CMK (cell line): ENCODE measurements at places on chromosomes 4 and X.

DNA sequence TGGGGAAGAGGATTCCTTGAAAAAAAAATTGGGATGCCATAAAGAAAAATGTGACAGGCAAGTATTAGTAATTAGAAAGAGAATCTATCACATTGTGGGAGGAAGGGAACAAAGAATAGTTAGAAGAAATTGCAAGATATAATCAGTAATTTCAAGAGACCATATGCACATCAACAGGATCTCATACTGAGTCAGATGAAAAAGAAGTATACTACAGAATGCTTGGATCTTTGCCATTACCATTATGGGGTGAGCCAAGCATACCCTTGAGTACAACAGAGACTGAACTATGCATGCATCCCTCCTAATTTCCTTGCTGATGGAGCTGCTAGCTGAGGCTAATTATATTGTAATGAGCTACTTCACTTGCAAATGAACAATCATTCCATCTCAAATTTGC, 287.6 kb downstream of the PAPSS1 start:
- no peak for DNase-seq

- no peak for DNase-seq
Observed at GRCh38 chr4:159206427-159206871, 103.6 kb downstream of the RAPGEF2 start.

DNA sequence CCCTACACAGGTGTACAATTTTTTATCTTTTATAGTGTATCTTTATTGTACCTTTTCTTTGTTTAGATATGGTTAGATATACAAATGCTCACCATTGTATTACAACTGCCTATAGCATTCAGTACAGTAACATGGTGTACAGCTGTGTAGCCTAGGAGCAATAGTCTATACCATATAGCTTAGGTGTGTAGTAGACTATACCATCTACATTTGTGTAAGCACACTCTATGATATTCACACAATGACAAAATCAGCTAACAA, 80.3 kb downstream of the FAM13A start:
- no peak for DNase-seq

GRCh38 chr4:10732235-10732913, 47.8 kb upstream of the CLNK start:
- no peak for DNase-seq

- DNase-seq = no peak
Observed at GRCh38 chr4:109214622-109215301, 87.7 kb downstream of the COL25A1 start.

DNA sequence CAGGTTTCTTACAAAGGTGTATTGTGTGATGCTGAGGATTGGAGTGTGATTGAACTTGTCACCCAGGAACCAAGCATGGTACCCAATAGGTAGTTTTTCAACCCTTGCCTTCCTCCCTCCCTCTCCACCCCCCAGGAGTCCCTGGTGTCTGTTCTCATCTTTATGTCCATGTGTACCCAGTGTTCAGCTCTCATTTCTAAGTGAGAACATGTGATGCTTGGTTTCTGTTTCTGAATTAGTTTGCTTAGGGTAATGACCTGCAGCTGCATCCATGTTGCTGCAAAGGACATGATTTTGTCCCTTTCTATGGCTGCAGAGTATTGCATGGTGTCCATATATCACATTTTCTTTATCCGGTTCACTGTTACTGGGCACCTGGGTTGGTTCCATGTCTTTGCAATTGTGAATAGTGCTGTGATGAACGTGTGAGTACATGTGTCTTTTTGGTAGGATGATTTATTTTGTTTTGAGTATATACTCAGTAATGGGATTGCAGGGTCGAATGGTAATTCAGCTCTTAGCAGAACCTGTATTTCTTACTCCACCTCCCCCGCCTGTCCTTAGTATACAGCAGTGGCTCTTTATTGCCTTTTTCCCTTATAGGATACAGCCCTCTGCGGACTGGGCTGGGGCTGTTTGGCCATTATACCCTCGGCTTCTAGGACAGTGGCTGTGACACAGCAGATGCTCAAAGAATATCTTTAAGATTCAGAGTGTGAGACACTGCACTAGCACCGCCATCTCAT, 145.4 kb downstream of the PTTG2 start:
- no peak for DNase-seq

- DNase-seq = no peak
Observed at GRCh38 chrX:39309018-39309635, 507.9 kb downstream of the MID1IP1 start.

GRCh38 chr4:6052679-6053078, 34.4 kb upstream of the C4orf50 start:
- DNase-seq = no peak

GRCh38 chrX:129629837-129630236, 24.9 kb downstream of the APLN start:
- DNase-seq = no peak

DNA sequence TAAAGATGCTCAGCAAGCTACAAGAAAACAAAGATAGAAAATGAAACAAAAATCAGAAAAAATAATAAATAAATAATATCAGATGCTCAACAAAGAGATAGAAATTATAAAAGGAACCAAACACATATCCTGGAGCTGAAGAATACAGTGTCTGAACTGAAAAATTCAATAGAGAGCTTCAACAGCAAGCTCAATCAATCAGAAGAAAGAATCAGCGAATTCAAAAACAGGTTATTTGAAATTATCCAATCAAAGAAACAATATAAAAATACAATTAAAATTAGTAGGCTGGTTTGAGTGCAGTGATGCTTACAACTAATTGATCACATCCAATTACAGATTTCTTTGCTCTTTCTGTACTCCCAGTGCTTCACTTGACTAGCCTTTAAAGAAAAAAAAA, 40.8 kb upstream of the FOXR2 start:
- peak; percentile 8 for DNase-seq

DNA sequence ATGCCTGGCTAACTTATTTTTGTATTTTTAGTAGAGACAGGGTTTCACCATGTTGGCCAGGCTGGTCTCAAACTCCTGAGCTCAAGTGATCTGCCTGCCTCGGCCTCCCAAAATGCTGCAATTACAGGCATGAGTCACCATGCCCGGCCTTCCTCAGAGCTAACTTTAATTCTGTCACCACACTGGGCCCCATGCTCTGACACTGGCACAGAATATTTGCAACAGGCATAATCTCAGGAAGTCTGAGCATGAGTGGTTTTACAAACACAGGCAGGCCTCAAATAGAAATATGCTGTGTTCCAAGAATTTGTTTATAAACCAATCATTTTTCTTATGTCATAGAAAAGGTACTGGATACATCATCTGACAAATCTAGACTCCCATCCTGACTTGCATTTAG, 32.7 kb upstream of the FAM9C start:
- DNase-seq = no peak

DNA sequence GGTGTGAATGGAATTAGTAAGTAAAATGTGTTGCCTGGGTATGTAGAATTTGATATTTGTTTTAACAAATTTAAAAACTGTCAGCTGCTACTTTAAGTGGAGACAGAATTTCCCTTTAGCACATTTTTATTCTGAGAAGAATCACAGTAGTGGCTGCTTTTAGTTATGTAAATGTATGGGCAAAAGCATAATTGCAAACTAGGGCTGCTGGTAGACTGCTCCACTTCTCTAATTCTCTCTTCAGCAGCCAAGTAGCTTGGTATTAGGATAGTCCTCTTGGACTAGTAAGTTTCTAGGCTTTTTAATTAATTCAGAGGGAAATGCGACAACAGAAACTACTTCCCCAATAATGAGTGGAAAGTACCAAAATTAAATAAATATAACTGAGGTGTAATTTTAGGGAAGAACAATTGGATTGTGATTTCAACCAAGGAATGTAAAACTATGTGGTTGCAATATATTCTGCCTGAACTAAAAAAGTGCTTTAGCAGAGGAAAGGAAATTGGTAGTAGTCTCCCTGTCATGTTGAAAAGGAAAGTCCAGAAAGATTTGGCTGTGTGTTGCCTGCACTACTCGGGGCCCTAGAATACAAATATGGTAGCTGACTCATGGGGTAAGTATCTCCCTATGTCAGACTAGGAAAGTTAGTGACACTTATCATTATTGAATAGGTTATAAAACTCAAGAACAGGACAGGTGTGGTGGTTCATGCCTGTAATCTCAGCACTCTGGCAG, 9.2 kb upstream of the EIF4E start:
- no peak for DNase-seq

- DNase-seq = no peak
Observed at GRCh38 chrX:29397506-29397905, 810.3 kb downstream of the IL1RAPL1 start.

GRCh38 chr4:70191647-70192046, 3.9 kb upstream of the ODAM start:
- no peak for DNase-seq

DNA sequence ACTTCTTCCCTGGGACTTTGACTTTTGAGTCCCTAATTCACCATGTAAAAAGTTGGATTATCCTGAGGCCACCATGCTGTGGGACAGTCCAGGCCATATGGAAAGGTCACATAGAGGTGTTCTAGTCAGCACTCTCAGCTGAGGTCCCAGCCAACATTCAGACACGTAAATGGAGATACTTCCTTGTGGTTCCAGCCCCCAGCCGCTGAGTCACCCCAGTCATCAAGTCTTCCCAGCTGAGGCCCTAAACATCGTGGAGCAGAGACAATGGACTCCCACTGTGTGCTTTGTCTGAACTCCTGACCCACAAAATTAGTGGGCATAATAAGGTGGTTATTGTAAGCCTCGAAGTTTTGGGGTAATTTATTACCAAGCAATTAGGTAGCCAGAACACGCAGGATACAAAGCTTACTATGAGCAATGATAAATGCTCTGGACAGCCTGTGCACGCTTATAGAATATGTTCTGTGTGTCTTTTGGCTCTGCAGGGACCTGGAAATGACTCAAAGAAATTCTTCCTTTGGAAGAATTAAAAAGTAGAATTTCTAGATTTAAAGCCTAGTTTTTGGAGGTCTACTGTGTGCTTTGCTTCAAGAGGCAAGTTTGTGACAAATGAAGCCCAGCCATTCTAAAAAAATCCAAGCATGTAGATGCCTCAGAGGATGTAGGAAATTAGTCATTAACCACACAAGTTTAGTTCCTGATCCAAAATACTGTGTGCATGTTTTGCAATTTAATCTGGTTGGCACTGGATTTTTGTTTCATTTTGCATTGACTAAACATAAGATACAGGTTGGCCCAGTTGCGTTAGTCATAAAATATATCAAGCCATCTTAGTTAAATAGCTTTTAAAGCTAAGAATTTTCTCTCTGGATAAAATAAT, 33.2 kb upstream of the SLC9A7 start:
- no peak for DNase-seq

GRCh38 chr4:23839279-23839678, 50.6 kb downstream of the PPARGC1A start:
- DNase-seq = no peak

DNA sequence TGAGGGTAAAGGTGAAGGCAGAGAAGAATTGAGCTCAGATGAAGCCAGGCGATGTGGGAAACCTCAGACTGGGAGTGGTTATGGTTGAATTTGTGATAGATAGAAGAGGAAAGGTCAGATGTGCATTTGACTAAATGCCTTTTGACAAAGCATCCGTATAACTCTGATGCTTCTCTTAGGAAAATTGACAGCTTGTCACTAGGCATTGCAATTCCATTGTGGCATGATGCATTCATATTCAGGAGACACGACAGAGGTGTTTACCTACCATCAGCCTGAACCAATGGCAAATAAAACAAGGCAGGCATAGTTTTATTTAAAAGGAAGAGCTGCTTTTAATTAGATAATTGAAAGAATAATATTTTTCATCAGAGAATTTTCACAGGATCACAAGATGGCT, 325.1 kb upstream of the IGFBP7 start:
- no peak for DNase-seq

GRCh38 chr4:177596035-177596434, 153.8 kb upstream of the AGA start:
- DNase-seq = no peak

DNA sequence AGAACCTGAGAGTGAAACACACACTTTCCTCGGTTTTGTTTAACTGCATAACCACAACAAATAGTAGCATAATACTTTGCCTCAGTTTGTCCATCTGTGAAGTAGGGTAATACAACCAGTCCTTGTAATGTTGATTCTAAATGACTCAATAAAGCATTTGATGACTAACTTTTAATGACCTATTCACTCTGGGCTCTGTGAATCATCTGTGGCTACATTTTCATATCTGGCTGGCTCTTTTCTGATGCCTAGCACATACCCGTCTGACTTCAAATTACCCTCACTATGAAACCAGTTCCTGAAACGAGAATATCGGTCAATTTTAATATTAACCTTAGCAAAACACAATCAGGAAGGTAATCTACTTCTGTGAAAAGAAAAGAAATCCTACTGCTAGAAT, 151.0 kb downstream of the SH2D1A start:
- no peak for DNase-seq

DNA sequence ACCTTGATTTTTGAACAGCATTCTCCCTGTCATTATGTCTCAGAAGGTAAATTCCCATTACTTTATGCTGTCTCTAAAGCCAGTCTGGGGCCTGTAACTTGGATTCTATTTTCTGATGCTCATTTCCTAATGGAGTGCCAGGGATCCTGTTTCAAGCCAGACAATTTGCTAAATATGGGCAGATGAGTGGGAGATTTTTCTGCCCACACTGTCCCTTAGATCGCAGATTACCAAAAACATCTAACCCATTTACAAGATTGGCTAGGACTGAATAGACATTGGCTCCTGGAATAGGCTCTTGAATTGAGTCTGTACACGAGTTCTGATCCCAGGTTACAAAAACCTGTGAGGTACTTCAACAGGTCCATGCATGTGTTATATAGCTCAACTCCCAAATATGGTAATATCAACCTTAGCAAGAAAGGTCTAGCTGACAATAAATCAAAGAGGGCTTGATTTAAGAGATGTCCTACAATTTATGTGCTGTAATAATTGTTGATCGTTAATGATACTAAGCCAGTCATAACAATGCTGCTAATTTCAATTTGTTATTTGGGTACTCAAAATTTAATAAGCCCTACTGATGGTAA, 5.7 kb downstream of the GPC3 start:
- DNase-seq = no peak

DNA sequence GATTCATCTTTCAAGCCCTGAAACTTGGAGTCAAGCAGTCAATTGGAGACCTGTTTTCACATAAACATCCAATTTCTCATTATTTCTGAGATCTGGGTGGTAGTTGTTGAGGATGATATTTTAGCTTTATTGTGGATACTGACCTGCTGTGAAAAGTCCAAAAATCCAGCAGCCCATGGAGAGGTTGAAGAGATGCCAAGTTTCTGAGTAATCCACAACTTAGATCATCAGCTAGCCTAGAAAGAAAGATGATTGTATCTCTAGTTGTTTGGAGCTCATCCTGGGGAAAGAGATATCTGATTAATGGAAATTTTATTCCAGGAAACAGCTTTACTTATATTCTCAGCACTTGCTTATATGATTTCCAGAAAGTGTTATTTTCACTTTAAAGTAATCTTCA, 48.6 kb upstream of the DCX start:
- no peak for DNase-seq

GRCh38 chr4:177374966-177375365, 65.3 kb downstream of the NEIL3 start:
- no peak for DNase-seq

GRCh38 chrX:69221239-69222102, 56.2 kb upstream of the PJA1 start:
- DNase-seq = no peak

DNA sequence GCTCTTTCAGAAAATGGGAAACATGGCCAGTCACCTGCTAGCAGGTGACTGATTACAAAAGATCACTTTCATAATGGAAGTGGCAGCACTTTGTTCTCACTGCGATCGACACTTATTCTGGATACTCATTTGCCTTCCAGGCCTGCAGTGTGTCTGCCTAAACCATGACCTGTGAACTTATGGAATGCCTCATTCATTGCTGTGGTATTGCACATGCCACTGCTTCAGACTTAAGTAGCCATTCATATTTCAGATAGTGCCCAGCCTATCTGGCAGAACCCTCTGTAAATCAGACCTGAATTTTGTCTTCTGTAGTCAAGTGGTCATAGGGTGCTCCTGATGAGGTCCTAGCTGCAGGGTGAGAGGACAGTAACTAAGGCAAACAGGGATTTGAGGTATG, 23.3 kb upstream of the MGST2 start:
- DNase-seq = no peak
